ENCODE measurements at places on chromosomes 11 and 22.

- DNase-seq = no peak
Observed at GRCh38 chr22:39421691-39422090, 22.1 kb downstream of the TAB1 start.

- no peak for DNase-seq
Observed at GRCh38 chr11:47983464-47984397, 3.4 kb downstream of the PTPRJ start.

GRCh38 chr22:28955817-28956216 lies 72.4 kb downstream of the ZNRF3 start:
- DNase-seq = peak; percentile 91

- DNase-seq = no peak
Observed at GRCh38 chr22:41075946-41076345, 16.4 kb upstream of the EP300 start.

GRCh38 chr11:119012629-119013170 lies 5.4 kb downstream of the RPS25 start:
- DNase-seq = no peak

DNA sequence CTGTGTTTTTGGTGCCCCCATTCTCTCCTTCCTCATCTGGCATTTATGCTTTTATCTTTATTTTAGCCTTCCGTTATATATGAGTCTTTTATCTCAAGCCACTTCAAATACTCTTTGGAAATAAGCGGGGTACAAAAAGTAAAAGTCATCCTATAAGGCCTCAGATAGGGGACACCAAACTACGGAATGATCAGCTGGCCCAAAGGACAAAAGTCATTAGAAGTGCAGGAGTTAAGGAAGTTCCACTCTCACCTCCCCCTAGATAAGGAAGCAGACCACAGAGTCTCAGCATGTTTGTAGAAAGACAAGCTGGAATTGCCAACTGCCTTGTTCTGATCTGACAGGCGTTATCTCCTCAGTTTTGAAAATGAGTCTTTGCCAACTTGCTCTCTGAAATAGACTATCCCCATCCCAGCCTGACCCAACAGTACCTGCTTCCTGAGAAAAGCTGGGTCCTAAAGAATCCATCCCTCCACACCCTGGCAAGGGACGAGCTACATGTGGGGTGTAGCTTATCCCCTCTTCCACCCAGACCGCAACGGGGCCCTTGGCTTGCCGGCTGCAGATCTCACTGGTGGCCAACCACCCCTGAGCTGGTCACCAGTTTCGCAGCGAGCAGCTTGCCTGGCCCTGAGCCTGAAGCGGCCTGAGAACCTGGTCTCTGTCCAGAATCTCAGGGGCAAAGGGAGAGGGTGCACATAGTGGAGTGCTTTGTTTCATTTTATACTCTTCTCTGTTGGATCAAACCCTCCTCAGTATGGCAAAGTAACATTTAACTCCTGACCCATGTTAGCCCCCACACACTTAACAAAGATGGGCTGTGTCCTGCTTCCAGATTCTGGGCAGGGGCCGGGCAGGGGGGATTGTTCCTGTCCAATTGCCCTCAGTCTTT lies 13.8 kb downstream of the FADS2 start:
- DNase-seq = peak; percentile 90
